NCI-H187 treated with DMSO at 0.1 percent for 48 hours (cell line): ENCODE measurements at places on chromosomes 3 and 15.

- no peak for DNase-seq
Observed at GRCh38 chr3:152870027-152870426, 35.1 kb downstream of the P2RY1 start.

DNA sequence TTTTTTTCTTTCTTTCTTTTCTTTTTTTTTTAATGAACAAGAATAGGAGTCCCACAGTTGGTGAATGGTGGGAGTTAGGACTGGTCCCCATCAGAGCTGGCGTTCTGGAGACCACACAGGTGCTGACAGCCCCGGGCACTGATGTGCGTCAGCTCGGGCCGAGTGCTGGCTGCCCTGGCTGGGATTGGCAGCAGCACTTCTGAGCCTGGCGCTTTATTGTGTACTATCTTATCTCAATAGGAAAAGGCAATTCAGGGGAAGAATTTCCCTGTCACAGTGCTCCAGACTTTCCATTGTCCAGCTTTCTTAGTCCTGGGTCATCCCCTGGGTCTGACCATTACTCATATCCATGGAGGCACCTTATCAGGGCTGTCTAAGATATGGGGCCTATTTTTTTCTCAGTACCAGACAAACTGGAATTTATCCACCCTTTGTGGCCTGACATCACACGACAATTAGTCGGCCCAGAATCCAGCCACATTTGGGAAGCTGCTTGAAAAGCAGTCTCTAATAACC is 54.1 kb downstream of the TMEM44 start:
- no peak for DNase-seq

- no peak for DNase-seq
Observed at GRCh38 chr15:31934821-31935220, 95.5 kb upstream of the CHRNA7 start.

- DNase-seq, result no peak
Observed at GRCh38 chr15:73865379-73865778, 8.0 kb upstream of the TBC1D21 start.

DNA sequence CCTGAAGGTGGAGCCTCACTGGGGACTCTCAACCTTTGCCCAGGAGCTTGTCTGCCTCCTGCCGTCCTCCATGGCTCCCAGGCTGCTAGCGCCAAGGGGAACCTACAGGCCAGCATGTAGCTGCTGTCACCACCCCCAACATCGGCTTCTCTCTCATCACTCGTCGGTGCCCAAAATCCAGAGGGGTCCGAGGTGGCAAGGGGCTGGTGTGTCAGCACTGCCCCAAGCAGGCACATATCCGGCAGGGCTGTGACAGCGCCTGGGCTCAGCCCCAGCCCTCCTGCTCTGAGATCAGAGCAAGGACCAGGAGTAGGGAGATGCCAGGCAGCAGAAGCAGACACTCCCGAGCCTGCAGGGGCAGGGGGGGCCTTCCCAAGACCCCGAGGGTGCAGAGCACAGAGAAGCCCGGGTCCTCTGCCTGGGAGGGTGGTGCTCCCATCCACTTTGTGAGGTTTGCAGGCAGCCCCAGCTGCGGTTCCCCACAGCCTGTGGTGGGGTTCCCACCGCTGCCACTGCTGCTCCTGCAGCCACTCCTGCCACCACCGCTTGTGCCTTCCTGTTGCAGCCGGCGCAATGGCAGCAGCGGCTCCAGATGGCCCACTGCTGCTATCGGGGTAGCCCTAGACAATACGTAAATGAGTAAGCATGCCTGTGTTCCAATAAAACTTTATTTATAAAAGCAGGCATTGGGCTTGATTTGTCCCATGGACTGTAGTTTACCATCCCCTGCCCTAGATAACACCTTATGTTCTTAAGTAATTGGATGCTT is 451.0 kb downstream of the EPHA6 start:
- no peak for DNase-seq

GRCh38 chr3:146044046-146044445 is 116.9 kb downstream of the PLOD2 start:
- no peak for DNase-seq

- no peak for DNase-seq
Observed at GRCh38 chr3:185978516-185978915, 40.7 kb upstream of the TRA2B start.

GRCh38 chr3:129046732-129047552 is 13.6 kb upstream of the GP9 start:
- DNase-seq, result no peak

DNA sequence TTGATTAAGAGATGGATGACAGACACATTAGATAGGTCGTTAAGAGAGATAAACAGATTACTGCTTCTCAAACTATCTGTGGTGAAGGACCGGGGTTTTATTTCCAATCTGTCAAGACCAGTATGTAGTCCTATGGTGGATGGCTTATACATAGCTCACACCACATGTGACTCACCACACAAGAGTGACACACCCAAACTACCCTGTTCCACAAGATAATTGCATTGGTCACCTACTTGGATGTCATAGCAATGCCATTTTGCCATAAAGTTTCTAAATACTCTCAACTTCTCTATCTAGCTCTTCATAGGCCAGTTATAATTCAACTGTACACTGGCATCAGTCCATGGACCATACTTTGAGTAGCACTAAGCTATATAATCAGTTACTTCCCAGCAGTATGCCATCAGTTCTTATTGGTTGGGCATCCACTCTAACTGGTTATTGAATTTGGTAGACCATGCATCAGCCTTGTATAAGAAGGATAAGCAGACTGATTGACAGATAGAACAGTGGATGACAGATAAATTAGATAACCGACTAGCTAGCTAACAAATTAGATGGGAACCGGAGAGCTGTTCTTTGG is 11.6 kb downstream of the WWTR1 start:
- no peak for DNase-seq

GRCh38 chr15:75431270-75431669 is 20.2 kb downstream of the SIN3A start:
- DNase-seq, result no peak
